ENCODE measurements at places on chromosomes 16 and 17.

- no peak for DNase-seq
Observed at GRCh38 chr16:85627526-85628264, 14.6 kb downstream of the GSE1 start.

DNA sequence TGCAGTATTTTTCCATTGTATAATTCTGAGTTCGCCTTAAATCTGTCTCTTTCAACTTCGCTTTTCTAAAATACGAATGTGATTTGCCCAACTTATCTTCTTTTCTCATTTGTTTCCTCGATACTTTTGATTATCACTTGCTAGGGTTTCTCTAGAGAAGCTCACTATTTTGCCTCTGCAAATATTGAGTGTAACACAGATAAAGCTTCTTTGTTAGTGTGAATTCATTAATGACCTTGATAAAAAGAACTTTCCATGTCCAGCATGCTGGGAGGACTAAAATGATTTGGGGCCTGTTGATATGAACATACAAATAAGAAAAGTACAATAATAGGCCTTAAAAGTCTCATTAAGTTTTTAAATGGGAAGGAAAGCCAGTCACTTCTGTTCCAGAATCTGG, 303.3 kb downstream of the MAP2K6 start:
- no peak for DNase-seq

- DNase-seq = no peak
Observed at GRCh38 chr17:78819806-78820792, 20.5 kb downstream of the USP36 start.

GRCh38 chr16:11147754-11148444, 108.1 kb downstream of the SOCS1 start:
- no peak for DNase-seq

GRCh38 chr16:54365990-54366634, 79.5 kb upstream of the IRX3 start:
- DNase-seq = no peak

DNA sequence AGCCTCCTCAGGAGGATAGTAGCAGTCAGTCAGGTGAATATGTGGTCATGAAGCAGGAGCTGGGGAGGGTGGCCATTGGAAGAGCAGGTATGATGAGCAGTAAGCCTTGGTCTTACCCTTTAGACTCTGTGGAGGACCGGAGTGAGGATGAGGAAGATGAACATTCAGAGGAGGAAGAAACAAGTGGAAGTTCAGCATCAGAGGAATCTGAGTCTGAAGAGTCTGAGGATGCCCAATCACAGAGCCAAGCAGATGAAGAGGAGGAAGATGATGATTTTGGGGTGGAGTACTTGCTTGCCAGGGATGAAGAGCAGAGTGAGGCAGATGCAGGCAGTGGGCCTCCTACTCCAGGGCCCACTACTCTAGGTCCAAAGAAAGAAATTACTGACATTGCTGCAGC, 12.7 kb downstream of the SRCAP start:
- no peak for DNase-seq

DNA sequence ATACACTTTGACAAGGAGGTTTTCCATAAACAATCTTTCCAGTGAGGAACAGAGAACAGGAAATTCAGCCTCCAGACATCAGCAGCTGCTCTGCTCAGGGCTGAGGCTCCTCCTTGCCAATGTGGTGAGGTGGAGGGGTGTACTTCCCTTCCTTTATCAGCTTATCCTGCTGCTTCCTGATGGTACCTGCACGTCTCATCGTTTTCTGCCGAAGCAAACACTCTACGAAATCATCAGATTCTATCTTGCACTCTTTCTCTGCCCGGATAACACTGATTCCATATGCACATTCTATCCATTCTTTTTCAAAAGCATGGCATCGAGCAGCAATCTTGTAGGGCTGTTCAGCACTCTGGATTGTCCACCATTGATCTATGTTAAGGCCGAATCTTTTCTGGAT, 15.4 kb upstream of the SEZ6 start:
- DNase-seq = no peak

- no peak for DNase-seq
Observed at GRCh38 chr16:19923396-19923795, 38.7 kb upstream of the GPRC5B start.

- no peak for DNase-seq
Observed at GRCh38 chr17:15651583-15652110, 32.1 kb upstream of the FBXW10B start.

DNA sequence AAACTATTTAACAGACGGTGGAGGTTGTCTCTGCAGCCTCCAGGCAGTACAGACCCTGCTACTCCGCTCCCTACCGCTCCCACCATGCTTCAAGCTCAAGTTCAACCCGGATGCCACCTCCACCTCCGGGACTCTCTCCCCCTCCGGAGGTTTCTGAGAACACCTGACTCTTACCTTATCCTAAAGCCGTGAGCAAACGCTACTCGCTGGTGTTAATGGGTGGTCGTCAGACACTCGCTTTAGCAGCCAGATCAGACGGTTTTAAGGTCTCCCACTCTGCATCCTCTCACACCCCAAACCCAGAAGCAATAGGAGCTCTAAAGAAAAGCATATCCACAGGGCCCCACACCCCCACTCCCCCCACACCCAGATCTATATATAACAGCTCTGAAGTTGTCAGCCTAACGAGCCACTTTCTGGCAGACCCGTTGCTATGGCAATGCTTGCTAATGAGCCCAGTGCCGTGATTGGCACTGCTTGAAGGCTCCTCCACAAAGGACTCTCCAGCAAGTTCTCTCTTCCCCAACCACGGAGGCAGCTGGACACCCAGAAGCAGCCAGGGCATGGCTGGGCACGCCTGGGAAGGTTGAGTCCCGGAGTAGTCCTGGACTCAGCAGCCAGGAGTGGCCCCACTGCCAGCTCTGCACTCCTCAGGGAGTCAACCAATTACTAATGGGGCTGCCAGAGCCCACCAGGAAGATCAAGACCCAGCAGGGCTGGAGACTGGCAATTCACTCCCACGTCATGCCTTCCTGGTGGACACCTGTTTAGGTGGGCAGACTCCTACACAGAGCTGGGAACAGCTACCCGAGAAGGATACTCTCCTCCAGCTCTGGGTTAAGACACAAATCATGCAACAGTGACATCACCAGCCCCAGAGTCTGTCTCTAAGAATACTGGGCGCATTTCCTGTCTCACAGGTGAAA, 121.2 kb upstream of the RCVRN start:
- DNase-seq = no peak

GRCh38 chr17:48499735-48500434, 30.9 kb downstream of the HOXB1 start:
- no peak for DNase-seq

GRCh38 chr17:63611354-63611753, 10.7 kb downstream of the TACO1 start:
- no peak for DNase-seq

- DNase-seq = no peak
Observed at GRCh38 chr16:68564382-68564985, 25.4 kb downstream of the ZFP90 start.

DNA sequence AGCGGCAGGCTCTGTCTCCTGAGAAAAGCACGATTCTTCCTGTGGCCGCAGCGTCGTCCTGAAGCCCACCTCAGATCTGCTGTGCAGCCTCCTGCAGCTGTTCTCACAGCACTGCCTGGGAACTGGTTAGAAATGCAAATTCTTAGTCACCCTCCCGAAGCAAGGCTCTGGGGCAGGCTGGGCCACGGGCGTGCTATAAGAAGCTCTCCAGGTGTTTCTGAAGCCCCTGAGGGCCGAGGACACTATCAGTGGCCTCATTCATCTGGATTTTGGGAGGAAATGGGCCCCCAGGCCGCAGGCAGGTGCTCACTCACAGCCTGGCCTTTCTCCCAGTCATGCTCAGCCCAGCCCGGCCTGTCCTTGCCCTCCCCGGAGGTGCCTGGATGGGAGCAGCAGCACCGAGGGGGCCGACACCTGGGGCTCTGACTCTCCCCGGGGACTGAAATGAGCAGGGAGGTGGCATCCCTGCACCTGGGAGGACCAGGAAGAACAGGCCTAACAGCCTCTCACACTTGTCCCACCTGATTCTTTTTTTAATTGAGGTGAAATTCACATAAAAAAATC, 10.4 kb upstream of the NLRC3 start:
- peak; percentile 78 for DNase-seq

GRCh38 chr16:14454391-14454790, 175.7 kb downstream of the PARN start:
- no peak for DNase-seq

GRCh38 chr17:71251276-71251675, 869.5 kb upstream of the SOX9 start:
- DNase-seq = no peak

DNA sequence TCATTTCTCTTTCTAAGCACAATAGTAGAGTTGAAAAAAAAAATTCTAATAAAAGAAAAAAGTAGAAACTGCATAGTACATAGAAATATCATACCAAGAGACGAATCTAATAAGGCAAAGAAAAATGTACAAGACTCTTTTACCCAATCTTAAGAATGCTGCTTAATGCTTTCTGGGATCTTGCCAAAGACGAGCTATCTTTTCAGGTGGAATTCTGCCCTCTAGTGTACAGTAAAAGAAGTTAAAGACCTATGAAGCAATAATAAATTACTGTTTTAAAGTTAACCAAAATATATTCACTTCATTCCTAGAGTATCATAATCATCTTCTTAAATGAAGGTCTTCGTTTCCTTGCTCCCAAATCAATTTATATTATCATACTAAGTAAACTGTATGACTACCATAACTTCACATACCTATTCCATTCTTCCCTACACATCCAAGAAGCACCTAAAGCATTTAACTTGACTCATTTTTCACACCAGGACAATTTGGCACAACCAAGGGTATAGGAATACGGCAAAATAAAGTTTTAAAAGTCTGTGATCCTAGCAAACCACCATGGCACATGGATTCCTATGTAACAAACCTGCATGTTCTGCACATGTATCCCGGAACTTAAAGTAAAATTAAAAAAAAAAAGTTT, 47.7 kb downstream of the CFDP1 start:
- peak; percentile 32 for DNase-seq

DNA sequence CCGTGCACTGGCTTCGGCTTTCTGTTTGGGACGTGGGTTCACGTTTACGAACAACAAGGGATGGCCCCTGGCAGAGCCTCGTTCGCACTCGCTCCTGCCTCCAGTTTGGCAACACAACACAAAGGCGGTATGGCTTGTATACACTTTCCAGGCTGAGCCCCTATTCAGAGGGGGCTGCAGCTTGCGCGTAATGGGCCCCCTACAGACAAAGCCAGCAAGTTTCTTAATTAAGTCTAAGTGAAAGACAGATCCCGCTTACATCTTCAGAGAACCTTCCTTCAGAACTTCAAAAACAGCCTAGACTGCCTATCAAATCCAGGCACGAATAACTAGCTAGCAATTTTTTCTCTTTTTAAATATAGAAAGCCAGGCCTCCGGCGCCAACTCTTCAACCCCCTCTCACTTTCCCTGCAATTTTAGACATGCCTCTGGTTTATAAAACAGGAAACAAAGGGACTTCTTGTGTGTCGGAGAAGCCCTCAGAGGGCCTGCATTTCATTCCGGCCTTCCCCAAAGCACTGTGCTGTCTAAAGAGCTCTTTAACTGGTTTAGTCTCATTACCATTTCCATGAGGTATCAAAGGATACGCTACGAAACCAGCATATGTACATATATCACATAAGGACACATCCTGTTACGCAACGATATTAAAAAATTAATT, 244.9 kb downstream of the STX8 start:
- no peak for DNase-seq

- no peak for DNase-seq
Observed at GRCh38 chr16:50395763-50396710, 27.2 kb upstream of the BRD7 start.

GRCh38 chr17:56630202-56630601, 36.7 kb downstream of the NOG start:
- no peak for DNase-seq

DNA sequence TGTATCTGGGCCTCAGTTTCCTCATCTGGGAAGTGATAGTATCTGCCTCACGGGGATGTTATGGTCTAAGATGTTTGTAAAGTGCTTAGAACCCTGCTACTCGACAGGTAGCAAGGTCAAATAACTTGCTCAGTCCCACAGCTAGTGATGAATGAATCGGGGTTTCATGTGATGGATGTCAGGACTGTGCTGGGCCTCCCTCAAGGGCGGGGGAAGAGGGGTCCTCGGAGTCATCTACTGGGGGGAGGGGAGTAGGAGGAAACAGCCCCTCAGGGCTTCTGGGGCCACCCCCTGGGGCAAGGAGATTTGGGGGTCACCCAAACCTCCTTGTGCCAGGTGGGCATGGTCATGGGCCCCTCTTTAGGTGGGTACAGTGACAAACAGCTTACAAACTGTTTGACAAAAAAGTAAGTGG, 732 bp downstream of the PNPO start:
- no peak for DNase-seq

DNA sequence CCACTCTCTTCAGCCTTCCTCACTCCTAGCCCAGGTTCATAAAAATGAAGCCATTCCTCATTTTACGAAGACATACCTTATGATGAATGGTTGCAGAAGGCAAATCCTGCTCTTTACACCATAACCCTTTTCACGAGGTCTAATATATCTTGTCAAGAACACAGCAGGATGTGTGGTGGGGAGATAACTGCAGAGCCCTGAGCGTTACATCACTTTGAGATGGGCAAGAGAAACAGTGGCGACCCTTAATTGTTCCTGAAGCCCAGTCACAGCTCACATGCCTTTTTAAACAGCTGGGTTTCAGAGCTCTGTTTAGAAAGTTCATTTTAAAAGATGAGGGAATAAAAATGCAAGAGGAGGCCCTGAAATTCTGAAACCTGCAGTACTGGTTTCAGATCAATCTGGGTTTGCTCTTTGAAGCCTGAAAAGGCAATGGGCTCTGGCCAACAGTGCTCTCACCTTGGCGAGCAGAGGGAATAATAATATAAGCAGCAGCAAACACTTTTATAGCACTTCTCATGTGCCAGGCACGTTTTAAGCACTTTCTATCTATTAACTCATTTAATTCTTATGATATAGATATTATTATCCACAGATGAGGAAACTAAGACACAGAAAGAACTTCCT, 2.9 kb downstream of the FAM117A start:
- no peak for DNase-seq

GRCh38 chr17:69333561-69333960, 6.6 kb upstream of the ABCA5 start:
- no peak for DNase-seq

DNA sequence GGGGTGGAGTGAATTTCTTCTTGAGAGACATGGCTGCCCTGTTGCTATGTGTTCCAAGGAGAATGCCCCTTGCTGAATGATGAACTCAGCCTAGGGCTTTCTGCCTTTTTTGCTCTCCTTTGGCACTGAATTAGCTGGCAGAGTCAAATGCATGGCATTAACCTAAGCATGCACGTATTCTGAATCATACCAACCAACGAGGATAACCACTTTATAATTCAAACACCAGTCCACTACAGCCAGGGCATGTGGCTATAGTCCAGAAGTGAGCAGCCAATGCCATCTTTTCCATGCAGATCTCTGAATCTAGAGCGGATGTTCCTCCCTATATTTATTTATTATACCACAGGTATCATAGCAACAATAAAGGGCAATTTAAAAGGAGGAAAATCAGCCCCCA, 15.7 kb downstream of the TMIGD1 start:
- DNase-seq = no peak

GRCh38 chr16:88045820-88046303, 94.6 kb downstream of the BANP start:
- peak; percentile 86 for DNase-seq

Measured in germinal center (tissue), 1 donor.